ENCODE measurements at places on chromosomes 12 and 14.

GRCh38 chr12:53513712-53514410 lies 6.6 kb upstream of the NPFF start:
- no peak for DNase-seq

DNA sequence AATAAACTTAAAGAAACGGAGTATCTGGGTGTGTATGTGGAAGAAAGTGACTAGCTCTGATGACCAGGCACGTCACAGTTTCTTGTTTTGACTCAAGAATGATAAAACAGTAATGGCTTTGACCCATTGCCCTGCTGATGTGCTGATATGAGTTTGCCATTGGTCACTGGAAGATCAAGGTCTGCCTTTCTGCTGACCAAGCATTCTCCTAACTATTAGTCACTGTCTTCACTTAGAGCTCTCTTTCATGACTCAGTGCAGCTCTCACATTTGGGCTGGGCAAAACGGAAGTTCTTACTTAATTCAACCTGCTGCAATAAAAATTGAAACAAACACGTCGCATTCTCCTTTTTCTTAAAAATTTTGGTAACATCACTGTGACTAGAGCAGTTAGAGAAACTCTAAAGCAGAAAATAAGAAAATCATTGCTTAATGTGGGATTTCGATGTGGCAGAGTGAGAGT lies 366.7 kb downstream of the BTG1 start:
- peak; percentile 65 for DNase-seq

GRCh38 chr12:71008616-71009015 lies 88.1 kb upstream of the PTPRR start:
- DNase-seq: no peak

- DNase-seq: no peak
These were observed 272.4 kb upstream of the NPAS3 start for GRCh38 chr14:32666308-32666707.
